Stimulated activated CD8-positive, alpha-beta memory T cell treated with anti-CD3 and anti-CD28 coated beads, Interleukin-7, amount 100 ng/mL, for 1 hour (primary cell): ENCODE measurements at places on chromosomes 1 and 21.

GRCh38 chr1:115251856-115252255 is 86.2 kb downstream of the NGF start:
- no peak for DNase-seq

- no peak for DNase-seq
Observed at GRCh38 chr1:184019506-184019905, 18.0 kb downstream of the COLGALT2 start.

- DNase-seq: no peak
Observed at GRCh38 chr1:56436912-56437417, 142.4 kb downstream of the PLPP3 start.

- DNase-seq: no peak
Observed at GRCh38 chr1:77994117-77994705, 10.5 kb upstream of the DNAJB4 start.

GRCh38 chr1:168613691-168614231 is 37.4 kb downstream of the XCL1 start:
- no peak for DNase-seq

DNA sequence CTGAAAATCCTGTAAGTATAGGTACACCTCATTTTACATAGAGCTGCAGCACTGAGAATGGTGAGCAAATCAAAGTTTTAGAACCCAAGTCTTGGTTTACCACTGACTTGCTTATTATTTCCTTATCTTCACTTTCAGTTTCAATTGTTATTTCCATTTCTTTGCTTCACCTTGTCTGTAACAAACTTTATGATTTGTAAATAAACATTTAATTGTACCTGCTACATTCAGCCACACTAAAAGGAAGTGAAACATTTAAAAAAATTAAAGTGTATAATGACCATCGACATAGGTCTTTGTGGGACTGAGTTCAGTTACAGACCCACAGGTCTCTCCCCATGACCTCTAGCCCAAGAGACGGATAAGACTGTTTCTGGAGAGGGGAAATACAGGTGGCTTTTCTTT is 34.4 kb downstream of the LGR6 start:
- no peak for DNase-seq
